ENCODE measurements at places on chromosomes 1 and 21. TPM values are rescaled to one million over a fixed set of nuclear protein-coding genes. Genes with fewer than 3 reads are reported as not detected.

Gene MANEAL
- 5.5 TPM for polyA plus RNA-seq

- DNase-seq, result peak; percentile 67
Observed at GRCh38 chr1:40153073-40153770, 8.0 kb upstream of the RLF start.

- DNase-seq, result no peak
Observed at GRCh38 chr1:43750083-43750482, 42.7 kb downstream of the ST3GAL3 start.

Gene SZT2
- 25.3 TPM for polyA plus RNA-seq

Gene S100A14
- 165 TPM for polyA plus RNA-seq

DNA sequence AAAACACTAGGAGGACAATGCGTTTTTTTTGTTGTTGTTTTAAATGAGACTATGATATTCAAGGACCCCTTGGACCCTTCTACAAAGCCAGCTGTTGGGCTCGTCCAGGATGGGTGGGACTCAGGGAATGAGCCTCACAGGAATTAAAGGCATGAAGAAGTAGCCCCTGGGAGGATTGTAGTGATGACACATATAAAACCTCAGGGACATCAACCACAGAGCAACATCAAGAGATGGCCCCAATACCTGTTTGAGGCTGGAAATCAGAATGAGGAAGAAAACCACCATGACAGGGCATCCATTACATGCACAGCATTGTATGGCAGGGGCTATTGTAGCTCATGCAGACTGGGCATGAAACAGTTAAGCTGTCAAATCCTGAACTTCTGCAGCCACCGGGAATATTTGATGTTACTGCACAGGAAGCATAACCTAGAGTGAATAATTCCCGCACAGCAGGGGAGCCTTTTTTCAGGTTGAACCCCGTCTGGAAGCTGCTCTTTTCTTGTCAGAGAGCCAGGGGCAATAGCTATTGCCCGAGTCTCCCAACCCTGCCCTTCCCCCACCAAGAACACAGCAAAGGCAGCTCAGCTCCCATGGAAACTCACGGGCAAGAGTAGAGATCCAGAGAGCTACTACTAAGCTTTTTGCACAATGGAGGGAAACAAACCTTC is 140.2 kb upstream of the FGGY start:
- no peak for DNase-seq

GRCh38 chr1:71721532-71721931 is 560.8 kb downstream of the NEGR1 start:
- no peak for DNase-seq

DNA sequence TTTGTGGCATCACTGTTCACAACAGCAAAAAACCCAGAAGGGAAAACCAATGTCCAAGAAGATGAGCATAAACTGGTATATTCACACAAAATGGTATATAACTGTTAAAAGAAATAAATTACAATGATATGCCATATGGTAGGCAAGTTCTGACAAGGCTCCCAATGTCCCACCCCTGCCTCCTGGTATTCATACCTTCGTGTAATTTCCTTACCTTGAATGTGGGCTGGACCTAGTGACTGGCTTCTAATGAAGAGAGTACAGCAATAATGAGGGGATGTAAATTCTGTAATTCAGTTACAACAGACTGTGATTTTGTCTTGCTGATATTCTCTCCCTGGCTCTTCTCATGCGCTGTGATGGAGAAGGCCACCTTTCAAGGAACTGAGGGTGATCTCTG is 9.3 kb downstream of the ANKRD45 start:
- no peak for DNase-seq

DNA sequence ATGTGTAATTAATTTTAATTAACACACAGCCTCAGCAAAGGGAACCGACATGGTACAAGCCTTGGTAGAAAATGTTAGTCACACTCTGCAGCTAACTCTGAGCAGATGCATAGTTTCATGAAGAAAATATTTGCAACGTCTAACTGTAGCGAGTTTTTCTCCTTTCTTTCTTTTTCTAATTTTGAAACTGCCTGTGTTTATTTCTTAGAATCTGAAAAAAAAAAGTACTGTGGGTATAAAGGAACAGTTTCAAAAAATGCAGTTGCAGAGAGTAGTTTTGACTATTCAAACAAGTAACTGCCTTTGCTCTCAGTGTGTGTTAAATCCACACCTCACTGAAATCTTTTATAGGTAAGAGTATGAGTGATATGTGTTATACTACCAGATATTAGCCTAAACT is 149.9 kb upstream of the C1orf105 start:
- no peak for DNase-seq

DNA sequence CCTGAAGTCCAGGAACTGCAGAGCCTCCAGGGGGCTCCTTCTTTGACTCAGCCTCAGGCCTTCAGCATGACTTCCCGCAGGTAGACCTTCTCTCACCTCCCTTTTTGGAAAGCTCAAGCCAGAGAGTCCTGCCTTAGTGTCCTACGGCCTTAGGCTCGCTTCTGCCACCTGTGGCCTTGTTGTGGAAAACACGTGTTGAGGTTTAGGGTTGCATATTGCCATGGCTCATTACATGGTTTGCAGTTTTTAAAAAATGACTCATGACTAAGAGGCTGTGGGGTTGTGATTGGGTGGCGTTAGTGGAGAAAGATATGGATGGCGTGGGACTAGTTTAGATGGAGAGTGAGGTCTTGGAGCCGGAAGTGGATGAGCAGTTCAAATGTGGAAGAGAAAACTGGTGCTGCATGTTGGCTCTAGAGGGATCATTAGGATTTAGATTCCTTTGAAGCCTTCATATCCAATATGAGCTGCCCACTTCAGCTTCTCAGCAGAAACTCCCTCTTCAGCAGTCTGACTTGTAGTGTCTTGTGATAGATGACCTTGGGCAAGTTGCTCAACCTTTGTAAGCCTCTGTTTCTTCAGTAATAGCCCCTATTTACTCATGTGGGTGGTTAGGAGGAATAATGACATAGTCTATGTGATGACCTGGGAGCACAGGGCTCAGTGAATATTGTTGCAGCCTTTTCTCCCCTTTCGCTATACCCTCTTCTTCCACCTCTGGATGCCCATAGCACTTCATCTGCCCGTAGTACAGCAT is 6.5 kb upstream of the FGGY start:
- DNase-seq, result no peak

Gene MROH7
- polyA plus RNA-seq, result 13.3 TPM

GRCh38 chr1:15952317-15953258 is 23.3 kb downstream of the ZBTB17 start:
- no peak for DNase-seq

Gene KCNQ4
- polyA plus RNA-seq, result 1.5 TPM

DNA sequence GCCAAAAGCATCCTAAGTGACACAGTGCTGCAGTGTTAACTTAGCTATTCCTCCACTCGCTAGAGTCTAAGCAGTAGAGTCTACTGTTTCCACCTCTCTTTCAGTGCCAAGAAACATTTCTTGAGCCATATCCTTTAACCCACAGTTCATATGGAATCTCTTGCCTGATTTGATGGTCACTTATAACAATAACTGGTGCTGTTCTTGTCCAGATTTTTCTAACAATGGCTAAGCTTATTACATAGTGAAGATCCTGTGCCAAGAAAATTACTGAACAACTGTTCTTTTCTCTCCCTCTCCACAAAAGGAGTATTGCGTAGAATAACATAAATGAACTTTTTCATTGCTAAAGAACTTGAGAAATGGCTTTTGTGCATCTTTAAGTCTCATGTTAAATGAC is 121.3 kb downstream of the CDC7 start:
- no peak for DNase-seq

DNA sequence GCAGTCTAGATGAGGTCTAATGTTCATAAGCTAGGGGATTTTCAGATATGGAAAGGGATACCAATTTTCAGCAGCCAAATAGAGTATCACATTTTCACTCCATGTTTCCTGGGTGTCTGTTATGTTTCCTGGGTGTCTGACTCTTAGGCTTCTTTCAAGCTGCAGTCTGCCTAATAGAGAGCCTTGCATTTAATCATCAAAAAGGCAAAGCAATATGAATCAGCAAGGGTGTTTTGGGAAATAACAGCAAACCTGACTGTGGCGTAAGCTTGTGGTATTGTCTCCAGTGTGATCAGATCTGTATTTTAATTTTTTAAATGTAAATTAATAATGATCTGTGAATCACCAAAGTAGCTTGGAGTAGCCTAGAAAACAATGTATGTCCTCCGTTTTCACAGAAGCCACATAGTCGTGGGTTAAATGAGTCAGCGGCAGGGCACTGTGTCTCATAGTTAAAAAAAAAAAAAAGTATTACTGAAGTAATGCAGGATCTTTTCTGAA is 10.4 kb downstream of the LGALS8 start:
- no peak for DNase-seq

DNA sequence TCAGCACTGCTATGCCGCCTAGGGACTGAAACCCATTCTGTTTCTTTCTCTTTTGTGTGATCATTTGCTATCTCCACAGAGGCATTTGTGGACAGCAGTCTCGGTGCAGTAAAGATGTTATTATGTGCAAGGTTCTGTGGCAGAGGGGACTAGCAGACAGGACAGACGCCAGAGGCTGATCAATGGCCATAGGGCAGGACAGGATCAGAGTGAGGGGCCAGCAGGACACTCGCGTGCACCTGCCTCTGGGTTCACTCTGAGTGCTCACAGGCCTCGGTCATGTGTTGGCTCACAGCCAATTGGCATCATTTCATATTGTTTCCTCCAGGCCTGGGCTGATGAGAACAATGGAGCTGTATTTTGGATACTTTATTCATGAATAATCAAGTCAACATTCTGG is 212.6 kb downstream of the TGFB2 start:
- DNase-seq, result no peak
